Erythroblast (primary cell): ENCODE measurements at places on chromosomes 12 and 14.

DNA sequence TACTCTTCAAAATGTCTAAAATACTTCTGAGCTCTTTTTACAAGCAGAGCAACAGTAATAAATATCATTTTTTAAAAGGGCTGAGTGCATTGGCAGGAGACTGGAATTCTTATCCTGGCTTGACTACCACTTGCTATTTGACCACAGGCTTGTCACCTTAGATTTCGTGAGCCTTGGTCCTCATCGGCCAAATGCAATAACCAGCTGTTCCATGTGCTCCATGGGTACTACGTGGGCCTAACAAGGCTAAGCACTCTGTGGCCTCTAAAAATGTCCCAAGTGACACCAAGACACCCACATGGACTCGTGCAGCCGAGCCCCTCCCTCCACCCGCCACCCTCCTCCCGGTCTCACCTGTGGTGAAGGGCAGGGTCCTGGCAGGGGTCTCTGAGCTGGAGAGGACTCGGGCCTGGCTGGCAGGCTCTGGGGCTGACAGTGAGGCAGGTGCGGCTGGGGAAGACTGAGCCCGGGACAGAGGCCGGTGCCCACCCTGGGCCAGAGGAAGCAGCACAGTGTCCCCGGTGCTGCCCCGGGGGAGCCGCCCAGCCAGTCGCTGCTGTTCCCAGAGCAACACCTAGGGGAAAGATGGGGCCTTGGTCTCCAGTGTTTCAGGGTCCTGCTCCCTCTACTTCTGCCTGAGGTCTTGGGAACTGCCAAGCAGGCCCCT is 20.1 kb downstream of the SLC48A1 start:
- DNase-seq: no peak

- no peak for DNase-seq
These were observed 7.3 kb downstream of the JAG2 start for GRCh38 chr14:105161309-105161708.

GRCh38 chr14:97943619-97944018 is 1146.4 kb downstream of the VRK1 start:
- no peak for DNase-seq

- no peak for DNase-seq
These were observed 177.1 kb downstream of the BCL11B start for GRCh38 chr14:99094901-99095300.

DNA sequence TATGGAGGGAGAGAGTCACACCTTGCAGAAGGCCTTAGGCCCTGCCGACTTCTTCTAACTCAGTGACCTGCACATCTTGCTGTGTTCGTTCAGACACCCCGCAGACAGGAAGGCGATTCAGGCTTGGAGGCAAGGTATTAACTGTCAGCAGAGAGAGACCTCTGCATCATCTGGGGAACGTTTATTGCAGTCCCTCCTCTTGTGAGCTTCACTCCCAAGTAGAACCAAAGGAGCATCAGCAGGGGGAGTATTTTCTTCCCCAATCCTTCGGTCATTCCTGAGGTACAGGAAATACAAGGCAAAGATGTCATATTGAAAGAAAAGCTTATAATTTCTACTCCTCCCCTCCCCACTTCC is 217.9 kb downstream of the CRADD start:
- no peak for DNase-seq

GRCh38 chr12:70074510-70074909 is 168.7 kb upstream of the CNOT2 start:
- no peak for DNase-seq

GRCh38 chr14:24058951-24059475 is 7.2 kb downstream of the CARMIL3 start:
- no peak for DNase-seq

DNA sequence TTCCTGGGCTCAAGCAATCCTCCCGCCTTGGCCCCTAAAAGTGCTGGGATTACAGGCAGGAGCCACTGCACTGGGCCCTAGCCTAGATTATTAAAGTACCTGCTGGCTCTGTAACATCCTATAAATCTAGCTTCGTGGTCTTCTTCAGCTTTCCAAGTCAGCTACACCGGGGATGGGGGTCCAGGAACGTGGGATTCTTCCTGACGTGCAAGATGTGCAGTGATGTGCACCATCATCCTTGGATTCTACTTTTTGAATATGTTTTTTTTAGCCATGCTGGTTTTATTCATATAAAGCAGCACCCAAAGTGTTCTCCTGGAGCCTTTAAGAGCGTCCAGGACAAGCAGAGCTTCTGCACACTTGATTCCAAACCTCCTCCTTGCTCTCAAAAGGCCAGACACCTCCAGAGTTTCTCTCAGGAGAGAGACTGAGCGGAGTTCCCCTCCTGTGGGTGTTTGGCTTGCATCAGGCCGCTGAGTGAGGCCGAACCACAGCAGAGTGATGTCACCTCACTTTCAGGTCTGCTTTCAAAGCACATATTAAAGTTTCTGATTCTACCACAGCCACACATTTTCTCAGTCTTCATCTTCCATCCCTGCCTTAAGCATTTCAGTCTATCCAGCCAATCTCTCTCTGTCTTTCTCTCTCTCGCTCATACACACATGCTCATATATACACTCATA is 33.4 kb downstream of the VCPKMT start:
- DNase-seq: no peak

DNA sequence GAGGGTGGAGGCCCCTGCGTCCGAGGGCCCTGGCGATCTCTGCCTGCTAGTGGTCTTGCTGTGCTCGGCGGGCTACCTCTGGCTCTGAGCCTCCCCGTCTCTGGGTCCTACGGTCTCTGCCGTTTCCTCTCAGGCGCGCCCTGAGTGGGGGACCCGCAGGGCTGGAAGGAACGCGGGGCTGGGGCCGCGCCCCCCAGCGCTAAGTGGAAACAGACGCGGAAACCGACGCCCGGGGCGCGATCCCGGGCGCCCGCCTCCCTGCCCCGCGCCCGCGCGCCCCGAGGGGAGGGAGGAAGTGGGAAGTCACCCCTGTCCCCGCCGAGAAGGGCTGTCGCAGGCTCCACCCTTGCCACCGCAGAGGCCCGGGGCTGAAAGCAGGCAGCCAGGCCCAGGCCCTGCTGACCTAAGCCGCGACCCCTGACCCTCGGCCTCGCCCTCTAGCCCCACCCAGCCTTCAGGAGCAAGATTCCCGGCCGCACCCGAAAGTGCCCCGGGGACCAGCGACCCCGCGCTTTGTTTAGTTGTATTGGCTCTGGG is 831 bp downstream of the CRIP1 start:
- no peak for DNase-seq

DNA sequence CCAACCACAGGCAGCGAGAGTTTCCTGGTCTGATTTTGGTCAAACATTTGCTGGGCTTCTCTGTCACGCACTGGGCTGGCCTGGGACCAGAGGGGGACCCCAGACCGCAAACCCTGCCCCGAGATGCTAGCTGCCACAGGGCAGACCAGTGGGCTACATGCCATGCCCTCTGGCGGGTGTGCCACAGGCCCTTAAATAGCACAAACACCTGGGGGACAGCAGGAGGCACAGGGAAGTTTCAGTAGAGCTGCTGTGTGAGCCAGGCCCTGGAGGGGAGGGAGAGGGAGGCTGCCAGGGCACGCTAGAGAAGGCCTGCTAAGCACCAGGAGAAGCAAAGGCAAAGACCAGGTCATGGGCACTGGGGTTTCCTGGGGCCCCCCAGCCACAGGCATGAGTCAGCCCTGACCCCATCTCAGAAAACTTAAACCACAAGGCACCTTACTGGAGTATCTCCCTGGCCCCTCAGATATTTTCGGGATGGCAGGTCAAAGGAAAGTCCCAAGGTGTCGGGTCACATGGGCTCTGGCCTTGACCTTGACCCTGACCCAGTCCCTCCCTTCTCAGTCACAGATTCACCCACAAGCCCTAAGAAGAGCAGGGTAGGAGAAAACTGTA is 29.2 kb downstream of the ITPK1 start:
- no peak for DNase-seq

GRCh38 chr12:70040141-70040540 is 203.1 kb upstream of the CNOT2 start:
- no peak for DNase-seq

GRCh38 chr12:113407931-113408600 is 4.4 kb upstream of the SDS start:
- DNase-seq: peak; percentile 33

DNA sequence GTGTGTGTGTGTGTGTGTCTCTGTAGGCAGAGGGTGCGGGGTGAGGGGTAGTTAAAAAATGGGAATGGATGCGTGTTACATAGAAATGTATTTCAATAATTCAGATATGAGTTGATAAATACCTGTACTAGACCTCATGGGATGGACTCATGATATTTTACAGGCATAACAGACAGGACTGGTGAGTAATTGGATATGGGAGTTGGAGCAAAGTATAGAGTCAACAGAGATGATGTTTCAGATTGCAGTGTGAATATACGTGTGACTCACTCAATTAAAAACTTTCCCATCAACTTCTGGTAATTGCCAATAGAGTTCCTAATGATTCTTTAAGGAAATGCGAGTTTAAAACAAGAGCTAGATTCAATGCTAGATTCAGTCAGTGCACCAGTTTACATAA is 711.9 kb downstream of the C12orf50 start:
- DNase-seq: no peak

DNA sequence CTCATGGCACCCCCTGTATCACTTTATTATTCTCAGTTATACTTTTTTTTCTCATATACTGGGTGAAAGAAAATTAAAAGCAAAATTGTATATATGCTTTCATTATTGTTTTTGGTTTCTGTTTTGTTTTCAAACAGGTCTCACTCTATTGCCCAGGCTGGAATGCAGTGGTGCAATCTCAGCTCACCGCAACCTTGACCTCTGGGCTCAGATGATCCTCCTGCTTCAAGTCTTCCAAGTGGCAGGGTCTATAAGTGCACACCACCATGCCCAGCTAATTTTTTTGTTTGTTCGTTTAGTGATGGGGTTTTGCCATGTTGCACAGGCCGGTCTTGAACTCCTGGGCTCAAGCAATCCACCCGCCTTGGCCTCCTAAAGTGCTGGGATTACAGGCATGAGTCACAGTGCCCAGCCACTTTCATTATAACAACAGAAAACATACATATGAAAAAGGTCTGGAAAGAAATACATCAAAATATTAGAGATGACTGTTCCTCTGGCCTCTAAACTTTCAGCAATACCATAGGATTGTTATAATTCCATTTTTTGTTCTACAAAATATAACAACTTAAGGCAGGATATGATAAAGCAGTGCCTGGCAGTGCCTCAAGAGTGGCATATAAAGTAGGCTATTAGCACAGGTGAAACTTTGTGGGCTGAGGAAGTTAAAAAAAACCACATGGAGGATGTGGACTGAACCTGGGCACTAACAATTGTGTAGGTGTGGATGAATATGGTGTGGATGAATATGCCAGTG is 5.8 kb upstream of the NTN4 start:
- no peak for DNase-seq

DNA sequence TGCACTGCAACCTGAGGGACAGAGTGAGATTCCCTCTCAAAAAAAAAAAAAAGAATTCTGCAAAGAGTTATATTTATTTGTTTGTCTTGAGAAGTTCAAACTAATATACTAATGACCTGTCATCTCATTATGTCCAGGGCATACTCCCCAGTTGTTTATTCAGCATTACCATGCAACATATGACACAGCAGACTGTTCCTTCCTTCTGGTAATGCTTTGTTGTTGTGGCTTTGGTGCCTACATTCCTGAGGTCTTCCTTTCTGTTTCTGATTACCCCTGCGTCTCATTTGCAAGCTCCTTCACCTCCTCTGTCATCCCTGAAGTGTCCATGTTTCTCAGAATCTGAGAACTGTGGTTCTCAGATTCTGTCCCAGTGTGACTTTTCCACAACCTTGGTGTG is 55.3 kb downstream of the DERA start:
- no peak for DNase-seq

DNA sequence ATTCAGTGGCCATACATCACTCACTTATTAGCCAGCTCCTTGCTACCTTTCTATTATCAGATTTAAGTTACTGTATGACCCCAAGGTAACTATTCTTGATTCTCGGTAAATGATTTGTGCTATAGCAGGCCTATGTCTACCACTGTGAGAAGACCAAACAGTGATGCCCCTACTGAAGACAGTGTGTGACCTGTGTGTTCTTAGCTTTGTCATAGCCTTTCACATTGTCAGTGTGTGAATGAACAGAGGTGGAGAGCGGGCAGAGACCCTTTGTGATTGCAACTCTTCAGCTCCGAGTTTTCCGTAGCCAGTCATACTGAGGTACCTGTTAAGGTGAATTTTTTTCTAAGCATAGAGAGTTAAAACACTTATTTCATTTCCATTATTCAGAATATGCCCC is 294.0 kb downstream of the LRFN5 start:
- no peak for DNase-seq

GRCh38 chr14:61145034-61145902 is 135.9 kb downstream of the TMEM30B start:
- no peak for DNase-seq

- no peak for DNase-seq
These were observed 1.4 kb downstream of the ASPG start for GRCh38 chr14:104086661-104087461.

DNA sequence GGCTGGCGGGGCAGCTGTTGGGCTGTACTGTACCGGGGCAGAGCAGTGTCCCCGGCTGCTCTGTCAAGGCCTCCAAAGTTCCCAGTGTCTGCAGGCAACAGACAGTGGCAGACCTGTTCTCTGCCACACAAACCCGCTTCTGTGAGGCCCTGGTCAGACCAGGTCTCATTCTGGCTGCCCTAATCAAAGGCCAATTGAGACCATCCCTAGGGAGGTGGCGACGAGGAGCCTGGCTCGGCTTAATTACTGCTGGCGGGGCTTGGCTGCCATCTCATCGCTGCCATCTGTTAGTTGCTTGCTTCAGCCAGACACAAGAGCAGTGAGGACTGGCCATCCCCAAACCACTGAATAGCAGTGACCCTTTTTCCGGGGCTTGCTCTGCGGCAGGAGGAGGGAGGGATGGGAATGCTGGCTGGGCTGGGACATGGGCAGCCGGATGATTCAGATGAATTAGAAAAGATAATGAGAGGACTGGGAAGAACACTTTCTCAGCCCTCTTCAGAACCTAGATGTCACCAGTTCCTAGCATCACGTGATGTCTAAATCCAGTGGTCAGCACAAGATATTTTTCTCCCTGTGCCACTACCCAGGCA is 24.5 kb downstream of the ERG28 start:
- DNase-seq: no peak

DNA sequence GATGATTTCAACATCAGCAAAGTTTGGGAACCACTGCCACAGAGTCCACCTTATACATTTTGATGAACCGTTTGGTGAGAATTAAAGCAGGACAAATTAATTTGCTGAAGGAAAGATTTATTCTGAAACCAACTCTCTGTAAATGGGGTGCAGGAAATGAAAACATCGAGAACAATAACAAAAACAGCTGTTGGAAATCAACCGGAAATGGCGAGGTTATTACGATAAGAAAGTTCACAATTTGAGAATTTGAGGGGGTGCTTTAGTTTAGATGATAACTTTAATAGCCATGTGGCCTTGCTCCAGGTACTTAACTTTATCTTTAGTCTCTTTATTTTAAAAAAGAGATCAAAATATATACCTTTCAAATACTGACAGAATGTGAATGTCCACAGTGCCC is 56.7 kb downstream of the KCNJ8 start:
- no peak for DNase-seq

GRCh38 chr12:39375206-39375808 is 67.6 kb downstream of the KIF21A start:
- no peak for DNase-seq

- no peak for DNase-seq
These were observed 300.1 kb downstream of the AKAP6 start for GRCh38 chr14:32629236-32629635.
